ENCODE measurements at places on chromosomes 2 and 18. TPM values are rescaled to one million over a fixed set of nuclear protein-coding genes. Genes with fewer than 3 reads are reported as not detected.
A peak's percentile ranks its signal among the peaks of the same experiment; 100 is the strongest.

ZNF236 gene
- 14.1 TPM for total RNA-seq

ARL6IP6 gene
- 10.3 TPM for total RNA-seq

CD207 gene
- not detected for total RNA-seq

DNA sequence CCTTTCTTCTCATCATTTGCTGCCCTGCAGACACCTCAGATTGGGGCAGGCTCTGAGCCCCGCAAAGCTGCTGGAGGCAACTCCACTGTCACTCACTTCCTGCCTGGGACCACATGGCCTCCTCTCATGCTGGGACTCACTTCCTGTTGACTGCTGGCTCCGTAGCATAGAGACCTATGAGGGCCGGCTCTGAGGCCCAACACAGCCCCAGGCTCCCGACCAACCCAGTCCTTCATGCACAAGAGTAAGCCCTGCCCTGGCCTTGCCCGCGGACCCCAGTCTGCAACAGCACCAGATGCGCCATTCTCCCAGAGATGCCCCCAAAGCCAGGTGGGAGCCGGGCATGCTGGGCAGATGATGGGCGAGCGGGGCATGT, 55.7 kb downstream of the DNMT3A start:
- no peak for DNase-seq

DNA sequence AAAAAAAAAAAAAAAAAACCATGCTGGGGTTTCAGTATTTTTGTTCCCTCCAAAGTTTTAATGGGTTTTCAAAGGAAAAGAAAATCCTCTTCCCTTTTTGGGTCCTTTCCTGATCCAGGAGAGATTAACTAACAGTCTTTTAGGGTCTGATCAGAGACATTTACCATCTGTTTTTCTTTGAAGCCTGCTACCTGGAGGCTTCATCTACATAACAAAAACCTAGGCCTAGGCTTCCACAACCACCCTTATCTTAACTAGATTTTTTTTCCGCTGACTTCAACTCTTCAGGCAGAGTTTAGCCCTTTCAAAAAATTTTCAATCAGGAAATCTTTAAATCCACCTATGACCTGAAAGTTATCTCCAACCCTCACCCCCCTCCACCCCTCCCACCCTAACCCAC, 154.7 kb downstream of the MBD2 start:
- no peak for DNase-seq

- no peak for DNase-seq
These were observed 112.9 kb downstream of the SEPTIN10 start for GRCh38 chr2:109500910-109501309.

DNA sequence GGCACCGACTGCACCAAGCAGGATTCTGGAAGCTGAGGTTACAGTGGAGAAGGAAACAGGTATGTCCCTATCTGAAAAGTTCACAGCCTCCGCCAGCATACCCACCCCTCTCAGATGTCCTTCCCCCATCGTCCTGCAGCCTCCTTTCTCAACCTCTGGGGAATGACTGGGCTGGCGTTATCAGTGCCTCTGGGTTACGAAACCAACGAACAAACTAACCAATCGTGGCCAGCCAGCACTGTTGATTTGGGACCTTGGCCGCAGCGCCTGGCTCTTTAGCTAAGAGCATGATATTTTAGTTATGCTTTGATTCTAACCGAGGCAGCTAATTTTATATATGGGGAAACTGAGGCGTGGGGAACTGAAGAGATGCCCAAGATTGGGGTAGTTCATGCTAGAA, 233.0 kb downstream of the TFCP2L1 start:
- DNase-seq: peak; percentile 82

All from posterior vena cava (tissue), 2 donors.